ENCODE measurements at places on chromosomes 11 and 22.

DNA sequence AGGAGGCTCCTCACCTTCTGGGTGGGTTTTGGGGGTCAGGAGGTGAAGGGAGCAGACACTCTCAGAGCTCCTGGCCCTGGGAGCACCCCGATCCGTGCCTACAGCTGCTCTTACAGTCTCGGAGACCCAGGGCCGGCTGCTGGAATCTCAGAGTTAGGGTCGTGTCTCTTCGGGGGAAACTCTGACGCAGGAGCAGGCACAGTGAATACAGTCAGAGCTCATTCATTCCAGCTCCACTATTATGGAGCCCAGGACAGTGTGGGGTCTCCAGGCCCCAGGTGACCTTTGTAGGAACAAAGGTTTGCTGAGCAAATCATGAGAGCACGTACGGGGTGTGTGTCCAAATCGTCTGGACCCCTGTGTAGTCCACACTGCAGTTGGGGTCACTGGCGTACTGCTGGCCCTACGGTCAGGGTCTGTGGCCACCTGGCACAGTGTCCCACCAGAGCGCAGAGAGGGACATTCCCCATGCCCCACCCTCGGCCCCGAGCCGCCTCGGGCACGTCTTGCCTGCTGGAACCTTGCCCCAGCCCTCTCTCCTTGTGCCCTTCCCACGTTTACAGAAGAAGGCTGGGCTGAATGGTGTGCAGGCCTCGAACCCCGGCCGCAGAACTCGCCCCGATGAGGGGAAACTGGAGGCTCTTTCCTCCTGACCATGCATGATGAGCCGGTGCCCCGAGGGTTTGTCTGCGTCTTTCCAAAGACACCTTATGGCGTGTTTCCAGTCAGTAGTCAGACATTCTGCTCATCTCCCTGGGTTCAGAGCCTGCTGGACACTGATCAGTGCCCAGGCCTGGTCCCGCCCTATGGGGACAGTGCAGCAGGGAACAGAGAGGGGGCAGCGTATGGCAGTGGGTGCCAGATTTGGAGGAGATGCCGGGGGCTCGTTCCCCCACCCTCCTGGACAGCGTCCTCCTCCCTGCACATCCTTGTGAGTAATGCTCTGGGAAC lies 1166.6 kb downstream of the BRD1 start:
- no peak for DNase-seq

DNA sequence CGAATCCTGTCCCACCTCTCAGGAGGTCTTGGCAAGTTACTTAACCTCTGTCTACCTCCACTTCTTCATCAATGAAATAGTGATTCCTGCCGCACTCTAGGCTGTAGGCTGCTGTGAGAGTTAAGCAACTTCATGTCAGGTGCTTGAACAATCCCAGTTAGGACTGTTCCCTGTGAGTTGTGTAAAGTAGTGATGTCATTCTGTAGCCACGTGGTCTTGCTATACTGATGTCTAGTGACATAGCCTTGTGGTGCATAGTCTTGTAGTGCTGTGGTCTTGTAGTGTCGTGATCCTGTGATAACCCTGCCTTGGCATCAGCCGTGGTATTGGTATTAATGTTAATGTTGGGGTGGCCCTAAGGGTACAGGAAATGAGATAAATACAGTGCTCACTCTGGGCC lies 30.3 kb upstream of the PRR5 start:
- no peak for DNase-seq

DNA sequence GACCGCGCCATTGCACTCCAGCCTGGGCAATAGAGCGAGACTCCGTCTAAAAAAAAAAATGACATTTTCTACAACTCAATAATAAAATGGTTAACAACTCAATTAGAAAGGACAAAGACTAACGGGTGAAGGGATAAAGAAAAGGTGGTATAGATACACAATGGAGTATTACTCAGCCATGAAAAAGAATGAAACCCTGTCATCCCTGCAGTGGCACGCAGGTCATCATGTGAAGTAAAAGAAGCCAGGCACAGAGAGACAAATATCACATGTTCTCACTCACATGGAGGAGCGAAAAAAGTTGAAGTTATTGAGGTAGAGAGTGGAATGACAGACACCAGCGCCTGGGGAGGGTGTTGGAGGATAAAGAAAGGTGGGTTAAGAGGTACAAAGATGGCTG lies 39.0 kb downstream of the WNT7B start:
- DNase-seq: no peak

- DNase-seq: no peak
These were observed 331.1 kb downstream of the CADM1 start for GRCh38 chr11:115173136-115173535.

DNA sequence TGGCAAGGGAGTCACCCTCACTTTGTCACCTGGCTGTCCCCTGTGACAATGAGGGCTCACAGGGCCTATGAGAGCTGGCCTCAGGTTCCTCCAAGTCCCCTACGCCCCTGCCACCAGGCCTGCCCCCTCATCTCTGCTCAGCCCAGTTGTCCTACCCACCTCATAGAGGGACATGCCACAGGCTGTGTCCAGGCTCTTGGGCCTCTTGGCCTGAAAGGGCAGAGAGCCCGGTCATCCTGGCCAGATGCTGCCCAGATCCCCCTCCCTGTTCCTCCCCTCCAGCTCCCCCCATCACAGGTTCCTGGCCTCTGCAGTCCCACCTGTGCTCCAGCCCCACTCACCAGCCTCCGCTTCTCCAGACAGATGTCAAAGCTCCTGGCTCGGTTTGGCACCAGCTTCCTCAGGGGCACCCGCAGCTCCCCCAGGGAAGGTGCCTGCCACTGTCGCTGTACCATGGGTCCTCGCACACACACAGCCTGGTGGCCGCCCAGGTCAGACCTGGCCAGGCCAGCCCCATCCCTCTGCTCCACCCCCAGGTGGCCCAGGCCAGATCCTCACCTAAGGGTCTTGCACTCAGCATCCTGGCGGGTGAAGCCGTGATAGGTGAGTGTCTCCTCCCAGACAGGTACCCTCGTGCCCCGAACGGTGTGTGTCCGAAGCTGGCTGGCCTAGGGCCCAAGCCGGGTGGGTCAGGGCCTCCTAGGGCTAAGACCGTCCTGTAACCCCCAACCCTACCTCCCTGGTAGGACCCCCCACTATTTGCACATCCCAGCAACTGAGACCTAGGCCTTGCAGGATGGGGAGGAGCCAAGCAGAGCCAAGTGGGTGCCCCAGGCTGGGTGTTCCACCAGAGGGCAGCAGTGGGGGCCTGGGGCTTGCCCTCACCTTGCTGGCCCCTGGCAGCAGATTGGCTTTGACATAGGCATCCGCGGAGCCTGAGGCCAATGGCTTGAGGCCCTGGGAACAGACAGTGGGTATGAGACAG lies 8.3 kb downstream of the NDUFV1 start:
- peak; percentile 43 for DNase-seq

DNA sequence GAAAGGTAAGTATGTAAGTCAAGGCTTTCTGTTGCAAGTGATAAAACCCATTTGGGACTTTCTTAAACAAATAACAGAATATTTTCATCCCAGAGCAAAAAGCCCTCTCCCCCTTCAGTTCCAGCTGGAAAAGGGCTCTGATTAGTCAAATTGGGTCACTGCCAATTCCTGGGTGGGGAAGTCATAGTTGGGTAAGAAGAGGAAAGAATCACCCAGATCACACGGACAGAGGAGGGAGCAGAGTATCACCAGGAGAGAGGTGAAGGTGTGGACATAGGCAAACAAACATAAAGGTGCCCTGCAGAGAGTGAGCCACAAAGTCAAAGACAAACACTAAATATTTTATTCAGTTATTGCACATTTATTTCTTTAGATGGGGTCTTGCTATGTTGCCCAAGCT lies 36.3 kb upstream of the SORL1 start:
- no peak for DNase-seq

GRCh38 chr11:61551634-61552033 lies 29.2 kb downstream of the SYT7 start:
- DNase-seq: peak; percentile 68

DNA sequence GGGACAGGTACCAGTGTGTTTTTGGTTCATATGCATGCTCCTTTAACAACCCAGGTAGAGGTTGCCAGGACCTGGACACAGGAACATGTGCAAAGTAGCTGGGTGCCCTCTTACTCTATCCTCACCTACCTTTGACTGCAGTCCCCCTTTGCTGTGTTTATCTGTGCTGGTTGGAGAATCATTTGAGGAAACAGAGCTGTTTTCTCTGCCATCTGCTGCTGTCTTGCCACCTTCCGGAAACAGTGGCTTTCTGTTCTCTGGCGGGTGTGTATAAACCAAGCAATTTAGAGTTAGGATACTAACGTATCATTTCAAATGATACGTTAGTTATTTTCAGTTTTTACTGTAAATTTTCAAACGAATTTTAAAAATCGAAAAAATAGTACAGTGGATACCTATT lies 171.9 kb upstream of the TTC12 start:
- no peak for DNase-seq

- no peak for DNase-seq
These were observed 137.7 kb upstream of the DDI1 start for GRCh38 chr11:103898577-103899336.

GRCh38 chr11:64489831-64490441 lies 101.1 kb upstream of the SLC22A12 start:
- peak; percentile 44 for DNase-seq

DNA sequence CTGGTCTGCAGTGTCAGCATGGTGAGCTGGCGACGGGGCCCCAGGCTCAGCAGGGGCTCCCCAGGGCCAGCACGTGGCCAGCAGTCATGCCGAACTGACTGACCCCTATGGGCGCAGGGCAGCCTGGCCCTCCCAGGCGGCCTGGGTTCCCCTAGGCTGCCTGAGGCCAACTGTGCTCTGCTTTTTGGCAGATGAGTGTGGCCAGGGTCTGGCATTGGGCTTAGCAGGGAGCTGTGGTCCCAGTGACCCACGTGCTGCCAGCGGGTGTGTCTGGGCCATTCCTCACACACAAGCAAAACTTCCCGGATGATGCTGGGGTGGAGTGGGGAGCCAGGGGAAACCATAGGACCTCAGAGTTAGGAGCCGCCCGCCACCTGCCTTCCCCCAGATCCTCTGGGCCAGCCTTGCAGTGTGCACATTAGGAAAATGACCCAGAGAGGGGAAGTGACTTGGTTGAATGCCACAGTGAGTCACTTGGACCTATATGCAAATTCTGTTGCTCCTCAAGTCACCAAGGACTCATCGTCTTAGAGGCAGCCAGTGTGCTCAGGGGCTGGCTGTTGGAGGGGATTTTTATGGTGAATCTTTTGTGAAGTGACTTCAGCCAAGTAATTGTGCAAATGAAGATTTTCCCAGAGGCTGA lies 6.5 kb downstream of the ADORA2A start:
- DNase-seq: no peak

DNA sequence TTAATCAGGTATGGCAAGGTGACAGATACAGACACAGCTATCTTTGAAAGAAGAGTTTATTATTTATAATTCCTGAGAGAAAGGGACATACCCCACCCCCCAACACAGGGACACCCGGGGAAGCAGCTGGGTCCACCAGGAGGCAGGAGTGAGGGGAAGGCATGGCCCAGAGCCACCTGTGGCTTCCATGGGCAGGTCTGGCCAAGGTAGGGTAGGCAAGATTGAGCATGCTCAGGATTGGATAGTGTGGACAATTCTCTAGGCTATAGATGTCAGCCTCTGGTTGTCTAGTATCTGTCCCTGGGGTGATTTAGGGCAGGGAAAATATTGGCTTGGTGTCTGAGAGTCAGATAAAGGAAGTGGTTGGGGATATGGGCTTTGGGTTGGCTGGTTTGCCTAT lies 27.5 kb upstream of the SMIM35 start:
- DNase-seq: no peak

DNA sequence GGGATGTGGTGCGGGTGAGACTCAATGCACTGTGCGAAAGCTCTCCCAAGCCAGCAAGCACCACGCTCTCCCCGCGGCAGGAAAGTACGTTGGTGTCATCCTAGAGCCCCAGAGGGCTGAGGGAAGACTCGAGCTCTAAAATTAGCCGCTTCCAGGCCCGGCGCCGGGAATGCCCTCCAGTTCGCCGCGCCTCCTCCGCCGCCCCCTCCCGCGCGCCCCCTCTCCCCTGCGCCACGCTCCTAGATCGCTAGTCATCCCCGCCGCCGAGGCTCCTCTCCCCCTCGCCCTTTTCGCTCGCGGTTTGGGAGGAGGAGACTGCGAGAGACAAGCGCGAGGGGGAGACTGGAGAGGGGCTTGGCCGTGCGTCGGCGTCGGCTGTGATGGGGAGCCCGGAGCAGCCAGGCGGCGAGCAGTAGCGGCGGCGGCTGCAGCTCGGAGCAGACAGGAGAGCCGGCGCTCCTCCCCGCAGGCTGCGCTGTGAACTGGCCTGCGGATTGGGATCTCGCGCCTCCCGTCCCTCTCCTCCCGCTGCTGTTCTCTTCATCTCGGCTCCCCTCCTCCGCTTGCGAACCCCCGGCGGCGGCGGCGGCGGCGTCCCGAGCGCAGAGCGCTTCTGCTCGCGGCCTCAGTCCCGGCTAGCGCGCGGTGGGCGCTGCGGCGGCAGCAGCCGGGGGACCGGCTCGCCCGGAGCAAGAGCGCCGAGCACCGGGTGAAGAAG lies at the start of gene FAT3:
Gene FAT3 (plus strand): TSS at position 412 of the 718 bp plus-strand sequence. CDS start 127,295 bp downstream, outside the sequence.
- DNase-seq: peak; percentile 16

DNA sequence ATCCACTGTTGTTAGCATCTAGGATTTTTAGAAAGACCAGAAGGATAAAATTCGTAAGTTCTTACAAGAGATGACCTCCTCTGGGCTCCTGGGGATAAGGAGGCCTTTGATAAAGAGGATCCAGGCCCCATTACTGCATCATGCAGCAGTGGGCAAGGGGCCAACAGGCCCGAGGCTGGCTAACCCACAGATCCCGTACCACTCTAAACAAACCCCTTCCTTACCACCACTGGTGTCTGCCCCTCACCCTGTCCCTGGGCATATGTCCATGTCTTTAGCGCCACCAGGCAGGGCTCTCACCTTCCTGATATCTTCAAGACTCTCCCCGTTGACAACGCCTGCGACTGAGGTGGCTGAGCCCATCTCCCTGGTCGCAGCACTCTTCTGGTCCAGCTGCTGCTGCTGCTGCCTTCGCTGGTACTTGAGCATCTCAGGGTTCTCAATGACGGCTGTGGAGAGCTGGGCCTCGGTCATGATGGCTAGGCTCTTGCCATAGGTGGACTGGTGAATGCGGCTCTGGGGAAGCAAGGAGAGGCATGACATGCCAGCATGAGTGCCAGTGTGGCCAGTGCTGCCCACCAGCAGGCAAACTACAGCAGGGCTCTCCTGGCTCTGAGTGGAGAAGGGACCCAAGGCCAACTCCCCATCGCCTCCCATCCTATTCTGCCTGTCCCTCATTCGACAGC lies 46.2 kb downstream of the HIRA start:
- no peak for DNase-seq

DNA sequence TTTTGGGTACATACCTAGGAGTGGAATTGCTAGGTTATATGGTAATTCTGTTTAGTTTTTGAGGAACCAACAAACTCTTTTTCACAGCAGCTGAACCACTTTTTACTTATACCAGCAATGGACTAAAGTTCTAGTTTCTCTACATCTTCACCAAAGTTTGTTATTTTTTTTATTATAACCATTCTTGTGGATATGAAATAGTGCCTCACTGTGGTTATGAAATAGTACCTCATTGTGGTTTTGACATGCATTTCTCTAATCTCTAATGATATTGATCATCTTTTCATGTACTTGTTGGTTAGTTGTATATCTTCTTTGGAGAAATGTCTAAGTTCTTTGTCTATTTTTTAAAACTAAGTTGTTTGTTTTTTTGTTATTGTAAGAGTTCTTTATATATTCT lies 27.2 kb downstream of the STIM1 start:
- no peak for DNase-seq

GRCh38 chr11:86781546-86781945 lies 18.8 kb upstream of the PRSS23 start:
- DNase-seq: no peak
